ENCODE measurements at places on chromosomes 5 and 9. TPM values are rescaled to one million over a fixed set of nuclear protein-coding genes. Genes with fewer than 3 reads are reported as not detected.

DNA sequence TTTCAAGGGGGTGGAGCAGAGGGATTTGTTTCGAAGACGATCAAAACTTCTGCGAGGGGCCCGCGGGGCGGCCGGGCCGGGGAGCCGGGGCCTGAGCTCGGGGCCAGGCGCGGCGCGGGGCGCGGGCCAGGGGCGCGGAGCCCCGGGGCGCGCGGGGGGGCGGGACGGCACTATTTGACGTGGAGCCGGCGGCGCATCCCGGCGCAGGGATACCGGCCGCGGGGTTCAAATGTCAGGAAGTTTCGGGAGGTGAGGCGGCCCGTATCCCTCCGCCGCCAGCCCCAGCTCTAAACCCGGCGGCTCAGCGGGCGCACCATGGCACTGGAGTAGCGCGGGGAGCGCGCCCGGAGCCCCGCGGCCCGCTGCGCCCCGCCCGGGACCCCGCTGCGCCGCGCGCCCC is at the start of gene LMX1B:
LMX1B (plus strand) TSS at position 278 of the 400 bp plus-strand sequence. CDS start 522 bp downstream, outside the sequence.
- DNase-seq = no peak

EGFLAM gene
- total RNA-seq = 132 TPM

EDIL3 gene
- 3.7 TPM for total RNA-seq

CBY3 gene
- not detected for total RNA-seq

Data from mesenteric fat pad (tissue), 1 donor.